ENCODE measurements at places on chromosomes 7 and 10.

GRCh38 chr7:36777062-36777461 lies 52.8 kb upstream of the AOAH start:
- no peak for DNase-seq

- DNase-seq: peak; percentile 68
Measured at GRCh38 chr10:124740369-124741280, 3.6 kb downstream of the FAM53B start.

- no peak for DNase-seq
Measured at GRCh38 chr10:55283031-55283430, 482.0 kb upstream of the PCDH15 start.

- no peak for DNase-seq
Measured at GRCh38 chr7:109879287-109879828, 1211.6 kb upstream of the LRRN3 start.

- no peak for DNase-seq
Measured at GRCh38 chr7:100397315-100398081, 24.2 kb downstream of the PILRA start.

DNA sequence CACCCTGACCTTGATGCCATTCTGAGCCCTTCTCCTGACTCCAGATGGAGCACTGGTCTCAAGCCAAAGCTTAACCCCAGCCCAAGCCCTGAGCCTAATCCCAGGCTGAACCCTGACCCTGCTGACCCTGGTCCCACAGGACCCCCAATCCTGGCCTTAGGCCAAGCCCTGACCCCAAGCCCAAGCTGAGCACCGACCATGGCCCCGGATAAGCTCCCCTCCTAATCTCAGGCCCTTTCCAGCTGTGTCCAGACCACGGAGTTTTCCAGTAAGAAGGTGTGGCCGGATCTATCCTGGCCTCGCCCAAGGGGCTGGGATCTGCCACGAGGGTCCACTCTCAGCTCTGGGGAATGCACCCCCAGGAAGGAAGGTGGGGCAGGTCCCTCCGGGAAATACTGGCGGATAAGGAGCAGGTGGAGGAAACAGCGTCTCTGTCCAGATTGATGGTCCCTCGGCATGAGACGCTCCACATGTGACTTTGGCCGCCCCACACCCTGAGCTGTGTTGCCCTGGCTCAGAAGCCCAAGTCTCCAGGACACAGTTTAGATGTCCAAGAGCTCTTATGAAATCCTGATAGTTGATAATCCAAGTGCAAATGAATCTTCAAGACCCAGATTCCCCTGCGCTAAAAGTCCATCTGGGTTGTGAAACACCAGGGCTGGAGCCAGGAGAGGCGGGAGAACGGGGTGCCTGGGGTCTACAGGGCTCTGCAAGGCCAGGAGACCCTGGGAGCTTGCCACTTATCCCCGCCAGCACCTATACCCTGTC lies 10.4 kb downstream of the ELN start:
- DNase-seq: no peak

DNA sequence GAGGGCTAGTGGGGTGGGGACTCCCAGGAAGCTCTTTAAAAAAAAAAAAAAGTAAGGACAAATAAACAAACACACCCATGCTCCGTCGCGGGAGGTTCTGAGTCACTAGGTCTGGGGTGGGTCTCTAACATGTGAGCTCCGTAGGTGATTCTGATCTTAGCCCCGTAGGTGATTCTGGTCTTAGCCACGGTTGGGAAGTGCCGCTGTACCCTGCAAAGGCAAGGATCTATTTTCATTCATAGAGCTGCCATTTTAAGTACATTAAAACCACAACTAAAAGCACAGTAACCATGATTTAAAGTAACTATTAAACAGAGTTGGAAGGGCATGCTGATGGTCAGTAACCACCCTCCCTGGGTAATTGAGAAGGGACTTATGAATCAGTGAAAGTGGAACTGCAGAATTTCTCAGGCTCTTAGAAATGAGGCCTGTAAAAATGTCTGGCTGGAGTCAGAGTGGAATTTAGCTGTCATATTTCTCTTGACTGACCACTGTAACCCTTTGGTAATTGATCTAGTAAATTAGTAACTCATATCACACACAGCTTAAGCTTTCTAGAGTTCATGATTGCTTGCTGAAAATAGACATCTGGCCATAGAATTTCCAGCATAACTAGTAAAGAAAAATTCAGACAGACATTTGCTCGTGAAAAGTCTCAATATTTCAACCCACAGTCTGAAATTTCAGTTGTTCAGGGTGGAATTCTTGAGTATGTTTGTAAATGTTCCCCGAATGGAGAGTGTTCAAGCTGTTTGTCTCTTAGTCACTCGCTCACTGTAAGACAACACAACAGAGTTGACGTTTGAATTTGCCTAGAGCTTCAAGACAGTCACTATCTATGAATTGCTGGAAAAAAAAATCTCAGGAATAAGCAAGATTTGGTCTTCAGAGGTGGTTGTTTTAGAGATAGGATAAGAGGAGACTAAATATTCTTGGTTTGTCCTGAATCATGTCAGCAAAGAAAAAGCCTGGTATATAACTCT lies 34.2 kb upstream of the TCF7L2 start:
- DNase-seq: no peak

GRCh38 chr7:125492521-125492920 lies 562.9 kb upstream of the POT1 start:
- DNase-seq: no peak

GRCh38 chr10:122113161-122113944 lies 124.4 kb downstream of the TACC2 start:
- DNase-seq: peak; percentile 75

DNA sequence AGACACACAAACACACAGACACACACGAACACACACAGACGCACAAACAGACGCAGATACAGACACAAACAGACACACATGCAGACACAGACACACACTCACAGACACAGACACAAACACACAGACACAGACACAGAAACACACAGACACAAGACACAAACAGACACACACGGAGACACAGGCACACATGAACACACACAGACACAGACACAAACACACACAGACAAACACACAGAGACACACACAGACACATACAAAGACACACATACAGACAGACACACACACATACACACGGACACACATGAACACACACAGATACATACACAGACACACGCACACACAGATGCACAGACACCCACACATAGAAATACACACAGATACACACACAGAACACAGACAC lies 434.9 kb downstream of the DNAJB6 start:
- DNase-seq: no peak

GRCh38 chr7:138892006-138892630 lies 89.1 kb downstream of the KIAA1549 start:
- no peak for DNase-seq

DNA sequence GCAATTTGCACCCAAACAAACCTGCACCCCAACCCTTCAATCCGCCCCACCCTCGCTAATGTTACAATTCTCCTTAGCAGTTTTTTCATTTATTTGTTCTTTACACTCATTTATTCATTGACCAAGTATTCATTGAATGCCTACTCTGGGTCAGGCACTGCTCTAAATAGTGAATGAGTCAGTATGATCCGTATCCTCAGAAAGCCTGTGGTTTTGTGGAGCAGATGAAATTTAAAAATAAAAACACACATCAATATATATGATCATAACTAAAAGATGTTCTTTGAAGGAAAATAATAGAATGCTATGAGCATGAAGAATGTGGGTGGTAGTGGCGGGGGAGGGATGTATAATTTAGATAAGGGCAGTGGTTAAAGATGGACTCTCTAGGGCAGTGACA lies 13.3 kb downstream of the IFIT5 start:
- no peak for DNase-seq

DNA sequence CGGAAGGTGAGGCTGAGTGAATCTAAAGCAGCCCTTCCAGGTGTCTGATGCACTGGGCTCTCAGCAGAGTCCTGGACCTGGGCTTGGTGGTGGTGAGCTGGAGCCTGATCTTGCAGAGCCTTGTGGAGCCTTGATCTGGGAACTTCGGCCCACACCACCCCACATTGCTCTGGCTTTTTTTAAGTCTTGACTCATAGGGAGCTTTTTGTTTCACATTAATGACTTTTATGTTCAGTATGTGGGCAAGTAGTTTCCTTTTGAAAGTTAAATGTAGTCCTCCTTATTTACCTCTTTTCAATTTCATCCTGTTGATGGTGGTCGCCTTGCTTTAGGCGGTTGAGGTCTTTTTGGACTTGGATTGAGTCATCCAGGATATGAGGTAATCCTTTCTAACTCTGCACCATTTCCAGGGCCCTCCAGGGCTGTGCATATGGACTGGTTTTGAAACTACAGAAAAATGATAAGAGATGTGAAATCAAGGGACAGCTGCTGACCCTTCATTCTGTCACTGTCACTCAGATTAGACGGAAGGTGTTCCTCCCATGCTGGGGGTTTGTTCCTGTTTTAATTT lies 2.9 kb upstream of the NRAP start:
- DNase-seq: peak; percentile 57

GRCh38 chr10:5678397-5679036 lies 6.1 kb upstream of the TASOR2 start:
- no peak for DNase-seq

- peak; percentile 54 for DNase-seq
Measured at GRCh38 chr10:4131407-4132215, 346.6 kb upstream of the KLF6 start.

DNA sequence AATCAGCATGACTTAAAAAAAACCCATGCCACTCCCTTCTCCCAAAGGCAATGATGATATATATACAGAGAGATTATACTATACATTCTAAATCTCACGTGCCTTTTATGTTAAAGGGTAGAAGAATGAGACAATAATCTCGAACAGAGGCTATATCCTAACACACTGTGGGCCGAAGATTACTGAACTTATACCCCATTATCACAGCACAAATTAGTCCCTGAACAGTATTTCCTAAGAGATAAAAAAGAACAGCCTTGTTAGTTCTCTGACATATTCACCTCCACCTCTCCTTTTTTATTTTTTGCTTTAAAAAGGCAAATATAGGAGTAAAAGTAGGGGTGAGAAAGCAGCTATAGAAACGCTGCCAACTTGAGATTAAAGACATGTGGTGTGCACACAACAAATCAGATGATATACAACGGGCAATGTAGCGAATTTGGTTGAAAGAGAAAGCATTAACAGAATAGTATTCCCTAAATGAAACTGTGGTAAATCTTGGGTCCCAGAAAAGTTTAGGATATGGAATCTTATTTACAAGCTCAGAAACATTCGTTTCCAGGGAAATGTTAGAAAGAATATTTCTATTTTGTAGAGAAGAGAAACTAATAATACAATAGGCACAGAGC lies 69.5 kb downstream of the JMJD1C start:
- no peak for DNase-seq

GRCh38 chr7:87575521-87575920 lies 25.2 kb downstream of the ABCB1 start:
- no peak for DNase-seq

- no peak for DNase-seq
Measured at GRCh38 chr10:116208956-116209567, 63.9 kb downstream of the GFRA1 start.
